Activated CD4-positive, alpha-beta T cell treated with anti-CD3 and anti-CD28 coated beads, Interleukin-2, amount 10 ng/mL, durations not matched to agents 7 days and 5 days (primary cell): ENCODE measurements at places on chromosomes 1 and 21. TPM values are rescaled to one million over a fixed set of nuclear protein-coding genes. Genes with fewer than 3 reads are reported as not detected.

Gene AK4
- total RNA-seq = 37.3 TPM

Gene MRPS6
- total RNA-seq = 77.8 TPM

Gene NCF2
- 15.3 TPM for total RNA-seq

Gene CCDC28B
- 36.6 TPM for total RNA-seq

Gene DNAJC6
- 1.9 TPM for total RNA-seq

Gene MIXL1
- not detected for total RNA-seq
